T-cell (primary cell): ENCODE measurements at places on chromosomes 3 and 15. TPM values are rescaled to one million over a fixed set of nuclear protein-coding genes. Genes with fewer than 3 reads are reported as not detected.

Gene RAD51
- 2.5 TPM for total RNA-seq

Gene PLOD2
- total RNA-seq: 0.28 TPM

Gene SOX14
- total RNA-seq: not detected

Gene AEN
- total RNA-seq: 48.4 TPM

Gene HYAL1
- not detected for total RNA-seq

Gene CSPG5
- 0.57 TPM for total RNA-seq

Gene INKA1
- total RNA-seq: 1.8 TPM

Gene IL17RD
- total RNA-seq: 0.05 TPM

Gene ECE2
- total RNA-seq: not detected

Gene MB21D2
- 6.8 TPM for total RNA-seq

Gene XYLB
- total RNA-seq: 1.2 TPM

Gene SCN5A
- total RNA-seq: 0.23 TPM

Gene GPR15
- total RNA-seq: 32.0 TPM

Gene ADPRH
- 0.43 TPM for total RNA-seq

Gene XCR1
- total RNA-seq: not detected

Gene SERINC4
- total RNA-seq: not detected

Gene GPR160
- 8.4 TPM for total RNA-seq

Gene VGLL3
- 0.03 TPM for total RNA-seq

Gene IGF2BP2
- 0.66 TPM for total RNA-seq

Gene LOXL1
- total RNA-seq: 3.1 TPM

Gene FAH
- 6.1 TPM for total RNA-seq
